ENCODE measurements at places on chromosomes 7 and 10. TPM values are rescaled to one million over a fixed set of nuclear protein-coding genes. Genes with fewer than 3 reads are reported as not detected.

DNA sequence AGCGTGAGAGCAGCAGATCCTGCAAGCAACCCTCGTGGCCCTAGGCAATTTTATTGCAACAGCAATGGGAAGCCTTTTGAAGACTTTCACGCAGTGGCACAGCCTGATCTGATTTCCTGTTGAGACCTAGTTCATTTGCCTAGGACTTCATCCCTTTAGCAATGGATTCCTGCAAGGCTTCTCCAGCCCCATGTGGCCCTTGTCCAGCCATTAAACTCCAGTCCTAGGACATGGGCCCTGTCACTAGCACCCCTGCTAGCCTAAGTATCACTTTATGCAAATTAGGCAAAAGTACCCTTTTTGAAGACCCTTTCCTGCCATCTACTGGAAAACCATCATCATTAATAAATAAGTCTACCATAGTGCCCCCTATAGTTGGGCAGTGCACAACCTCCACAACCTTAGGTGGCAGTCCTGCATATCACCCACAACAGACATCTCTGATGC, 379.4 kb downstream of the GALNT17 start:
- DNase-seq = no peak

GRCh38 chr7:66950311-66950710, 29.3 kb downstream of the TMEM248 start:
- no peak for DNase-seq

The AKR1D1 gene
- total RNA-seq = not detected

GRCh38 chr7:134533288-134533771, 6.0 kb downstream of the AKR1B10 start:
- DNase-seq = no peak

The CTAGE4 gene
- total RNA-seq = 4.7 TPM

The OR2A42 gene
- not detected for total RNA-seq

The TMEM229A gene
- total RNA-seq = not detected

DNA sequence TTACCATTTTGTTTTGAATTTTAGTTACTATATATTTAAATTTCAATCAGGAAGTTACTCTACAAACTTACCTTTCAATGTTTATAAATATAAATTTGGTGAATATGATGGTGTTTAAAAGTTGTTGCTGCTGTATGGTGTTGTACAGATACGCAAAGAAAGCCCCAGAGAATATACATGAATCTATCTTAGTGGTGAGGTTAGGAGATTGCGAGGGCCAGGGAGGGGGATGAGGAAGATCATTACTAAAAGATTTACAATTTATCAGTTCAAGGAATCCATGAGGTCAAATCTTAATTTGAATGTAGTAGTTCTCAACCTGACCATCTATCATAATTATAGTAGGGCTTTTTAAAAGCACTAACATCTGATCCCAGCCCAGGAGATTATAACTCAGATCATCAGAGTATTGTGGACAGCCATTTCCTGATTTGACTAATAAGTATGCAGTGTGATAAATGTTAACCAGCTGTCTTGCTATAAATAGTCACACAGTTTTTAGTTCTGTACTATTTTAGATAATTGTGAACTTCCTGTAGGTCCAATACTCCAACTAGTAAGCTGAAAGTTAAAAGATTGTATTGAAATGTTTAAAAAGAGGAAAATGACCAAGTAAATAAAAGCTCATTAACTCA, 23.6 kb downstream of the FAM3C start:
- no peak for DNase-seq

The SPDYE1 gene
- not detected for total RNA-seq

DNA sequence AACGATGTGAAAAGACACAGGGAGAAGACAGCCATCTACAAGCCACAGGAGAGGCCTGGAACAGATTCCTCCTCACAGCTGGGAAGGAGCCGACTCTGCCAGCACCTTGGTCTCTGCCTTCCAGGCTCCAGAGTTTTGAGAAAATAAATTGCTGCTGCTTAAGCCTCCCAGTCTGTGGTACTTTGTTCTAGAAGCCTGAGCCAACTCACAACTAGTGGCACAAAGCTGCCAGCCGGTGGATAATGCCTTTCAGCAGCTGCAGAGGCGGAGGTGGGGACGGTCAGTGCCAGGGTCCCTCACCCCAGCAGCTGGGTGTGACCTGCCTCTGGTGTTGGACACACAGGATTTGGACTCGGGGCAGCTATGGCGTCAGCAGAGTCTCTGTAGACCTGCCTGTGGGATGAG, 255.4 kb upstream of the PITRM1 start:
- DNase-seq = peak; percentile 87

DNA sequence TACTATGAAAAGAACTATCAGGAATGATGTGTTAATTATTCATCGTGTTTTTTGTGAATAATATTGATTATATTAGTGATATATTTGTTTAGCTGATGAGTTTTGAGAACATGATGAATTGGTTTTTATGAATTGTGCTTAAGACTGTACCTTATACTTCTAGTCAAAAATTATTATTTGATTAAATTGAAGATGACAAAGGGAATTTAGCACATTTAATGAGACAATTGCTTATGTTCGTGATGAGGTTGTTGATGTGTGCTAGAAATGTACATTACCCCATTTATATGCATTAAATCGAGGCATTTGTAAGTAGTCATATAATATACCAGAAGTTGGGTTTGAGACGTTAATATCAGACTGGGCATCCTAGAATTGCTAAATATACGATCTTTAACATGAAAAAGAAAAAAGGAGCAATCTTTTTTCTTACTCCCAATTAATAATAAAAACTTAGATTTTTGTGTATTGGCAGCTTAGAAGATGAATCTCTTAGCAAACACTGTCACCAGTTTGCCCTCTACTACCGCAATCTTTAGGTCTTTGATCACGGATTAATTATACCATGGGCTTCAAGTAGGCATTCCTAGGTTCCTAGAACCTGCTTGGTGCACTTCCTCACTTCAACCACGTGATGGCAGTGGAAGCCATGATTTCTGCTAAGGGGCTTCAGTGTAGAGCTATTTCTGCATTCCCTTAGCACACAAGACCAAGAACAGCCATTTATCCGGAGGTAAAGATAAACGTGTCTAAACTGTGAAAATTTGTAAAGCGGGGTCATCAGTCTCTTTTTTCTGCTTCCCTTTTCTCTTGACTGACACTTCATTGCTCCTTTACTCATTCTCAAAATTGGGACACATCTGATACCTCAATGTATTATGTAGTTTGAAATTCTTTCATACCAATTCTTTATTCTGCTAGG, 1.6 kb downstream of the KLHDC10 start:
- DNase-seq = peak; percentile 96

- no peak for DNase-seq
These were observed 168.1 kb downstream of the ADARB2 start for GRCh38 chr10:1569208-1569607.

The CUBN gene
- total RNA-seq = 3.5 TPM

GRCh38 chr10:63155388-63156020, 22.4 kb downstream of the NRBF2 start:
- DNase-seq = no peak

The RBP4 gene
- 2.8 TPM for total RNA-seq

The ZNF804B gene
- not detected for total RNA-seq

- DNase-seq = no peak
These were observed 37.3 kb downstream of the PVRIG start for GRCh38 chr7:100257017-100257416.

- DNase-seq = no peak
These were observed 16.1 kb downstream of the STRIP2 start for GRCh38 chr7:129450295-129450694.

DNA sequence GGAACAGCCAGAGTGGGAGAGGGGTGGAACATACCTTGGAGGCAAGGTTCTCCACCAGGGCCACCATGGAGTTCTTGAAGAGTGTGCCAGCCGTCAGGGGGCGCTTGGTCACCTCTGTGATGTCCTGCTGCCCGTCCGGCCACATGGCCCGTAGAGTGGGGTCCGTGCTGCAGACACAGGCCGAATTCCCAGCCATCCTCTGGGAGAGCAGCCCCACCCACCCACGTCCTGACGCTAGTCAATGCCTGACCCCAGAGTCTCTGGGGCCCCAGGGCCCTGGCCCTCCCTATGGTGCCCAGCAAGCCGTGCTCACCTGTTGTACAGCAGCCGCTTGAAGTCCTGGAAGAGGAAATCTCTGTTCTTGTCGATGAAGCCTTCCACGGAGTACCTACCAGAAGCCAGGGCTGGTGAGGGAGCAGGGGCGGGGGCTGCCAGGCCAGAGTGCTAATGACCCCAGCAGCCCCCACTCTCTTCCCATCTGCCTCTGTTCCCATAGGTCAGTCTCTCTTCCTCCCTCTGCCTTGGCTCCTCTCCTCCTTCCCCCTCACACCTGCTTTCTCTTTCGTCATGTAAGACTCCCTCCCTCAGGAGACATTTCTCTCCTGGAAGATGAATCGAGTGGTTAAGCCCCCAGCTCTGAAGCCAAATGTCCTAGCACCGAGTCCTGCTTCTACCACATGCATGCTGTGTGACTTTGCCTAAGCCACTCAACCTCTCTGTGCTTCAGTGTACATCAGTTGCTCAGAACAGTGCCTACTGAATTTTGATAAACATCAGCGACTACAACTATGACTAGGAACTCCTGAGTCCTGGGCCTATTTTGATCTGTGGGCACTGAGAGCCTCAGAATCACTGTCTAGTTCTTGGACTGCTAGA, 11.0 kb downstream of the MYO1G start:
- DNase-seq = no peak

The IDI2 gene
- not detected for total RNA-seq

All from tongue (tissue), 3 donors.